Stimulated activated naive B cell treated with anti-CD40 and anti-IgM and Interleukin-4, amounts not matched to agents 10 μg/mL and 1 μg/mL and 100 μg/mL, for 72 hours (primary cell): ENCODE measurements at places on chromosomes 4 and X.

- no peak for DNase-seq
These were observed 35.8 kb upstream of the DYNLT3 start for GRCh38 chrX:37883196-37883595.

DNA sequence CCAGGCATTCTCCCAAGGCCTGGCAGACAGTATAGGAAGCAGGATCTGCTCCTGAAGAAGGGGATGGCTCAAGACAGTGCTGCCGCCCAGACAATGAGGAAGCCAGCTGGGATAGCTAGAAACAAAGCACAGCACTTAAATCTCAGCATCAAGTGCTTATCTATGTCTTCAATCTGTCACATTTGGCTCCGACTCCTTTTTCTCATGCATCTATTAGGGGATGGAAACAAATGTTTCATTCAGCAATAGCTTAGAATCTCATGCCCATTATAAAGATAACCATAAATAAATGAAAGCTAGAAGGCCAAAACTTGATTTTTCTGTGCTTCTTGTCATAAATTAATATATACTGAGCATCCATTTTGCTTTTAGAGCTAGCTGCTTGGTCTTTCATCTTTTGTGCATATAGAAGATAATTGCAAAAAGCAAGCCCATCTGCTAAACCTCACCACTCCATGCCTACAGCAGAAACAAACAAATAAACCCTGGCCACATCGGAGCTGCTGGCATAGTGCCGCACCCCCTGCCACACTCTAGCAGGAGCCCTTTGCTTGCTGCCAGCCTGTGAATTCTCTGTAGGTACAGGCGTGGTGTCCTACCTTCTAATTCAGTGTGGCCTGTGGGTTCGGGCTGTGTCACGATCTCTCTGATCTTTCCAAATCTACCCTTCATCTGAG, 75.9 kb downstream of the AASDH start:
- DNase-seq = no peak

GRCh38 chr4:21811565-21811964, 137.0 kb downstream of the KCNIP4 start:
- no peak for DNase-seq

DNA sequence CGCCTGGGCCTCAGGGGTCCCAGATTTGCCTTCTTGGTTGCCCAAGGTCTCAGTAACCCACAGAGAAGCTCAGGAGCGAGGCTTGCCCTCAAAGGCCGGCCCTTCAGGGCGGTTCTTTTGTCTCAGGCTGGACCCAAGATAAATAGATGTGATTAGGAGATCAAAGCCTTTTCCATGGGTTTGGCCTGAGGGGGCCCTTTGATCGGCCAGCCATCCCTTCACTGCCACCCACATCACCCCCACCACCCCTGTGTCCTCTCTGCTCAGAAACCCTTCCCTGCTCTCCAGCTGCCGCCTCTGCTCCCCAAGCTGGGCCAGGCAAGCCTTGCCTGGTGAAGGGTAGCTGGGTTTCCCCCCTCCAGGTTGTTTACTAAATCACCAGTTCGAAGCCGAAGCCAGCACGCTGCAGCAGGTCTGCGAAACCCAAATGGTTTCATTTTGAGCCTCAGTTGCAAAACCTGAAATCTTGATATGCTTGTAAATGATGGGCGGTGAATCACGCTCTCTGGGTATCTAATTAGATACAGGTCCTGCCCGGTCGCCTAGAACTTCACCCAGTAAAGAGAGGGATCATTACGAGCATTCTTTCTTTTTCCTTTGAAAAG, 202.6 kb upstream of the BCOR start:
- DNase-seq = peak; percentile 34
